Activated naive CD4-positive, alpha-beta T cell treated with anti-CD3 and anti-CD28 coated beads, Interleukin-2, amount 50 U/mL, for 72 hours (primary cell): ENCODE measurements at places on chromosomes 4 and X.

- no peak for DNase-seq
Measured at GRCh38 chr4:12679217-12679616, 804.9 kb downstream of the RAB28 start.

- DNase-seq = no peak
Measured at GRCh38 chrX:46185923-46186810, 359.1 kb downstream of the ZNF674 start.

DNA sequence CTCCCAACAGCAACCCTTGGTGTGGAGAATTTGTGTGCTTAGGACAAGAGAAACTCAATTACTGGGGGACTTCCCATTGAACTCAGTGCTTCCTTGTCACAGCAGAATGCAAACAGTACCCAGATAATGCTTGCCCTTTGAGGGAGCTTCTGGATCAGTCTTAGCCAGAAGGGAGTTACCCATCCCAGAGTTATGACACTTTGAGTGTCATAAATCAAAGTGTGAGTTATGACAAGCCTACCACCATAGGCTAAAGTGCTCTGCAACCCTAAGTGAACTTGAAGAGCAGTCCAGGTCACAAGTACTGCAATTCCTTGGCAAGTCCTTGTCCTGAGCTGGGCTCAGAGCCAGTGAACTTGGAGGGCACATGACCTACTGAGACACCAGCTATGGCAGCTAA is 1513.9 kb upstream of the PCDH10 start:
- DNase-seq = no peak

DNA sequence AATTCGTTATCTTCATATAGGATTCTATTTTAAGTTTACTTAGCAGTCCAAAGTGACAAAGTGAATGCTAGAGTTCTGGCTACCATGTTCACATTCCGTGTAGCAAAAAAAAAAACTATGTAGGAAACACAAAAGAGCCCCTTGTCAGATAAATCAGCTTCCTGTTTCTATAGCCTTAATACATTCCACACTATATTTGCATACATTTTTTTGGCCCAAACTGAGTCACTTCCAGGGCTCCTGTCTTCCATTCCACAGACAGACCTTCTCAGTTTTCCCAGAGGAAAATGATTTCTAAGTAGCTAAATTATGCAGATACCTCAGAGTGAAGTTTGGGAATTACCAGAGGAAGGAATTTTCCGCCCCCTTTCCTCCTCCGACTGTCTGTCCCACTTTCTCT is 841.9 kb upstream of the HS3ST1 start:
- DNase-seq = no peak

DNA sequence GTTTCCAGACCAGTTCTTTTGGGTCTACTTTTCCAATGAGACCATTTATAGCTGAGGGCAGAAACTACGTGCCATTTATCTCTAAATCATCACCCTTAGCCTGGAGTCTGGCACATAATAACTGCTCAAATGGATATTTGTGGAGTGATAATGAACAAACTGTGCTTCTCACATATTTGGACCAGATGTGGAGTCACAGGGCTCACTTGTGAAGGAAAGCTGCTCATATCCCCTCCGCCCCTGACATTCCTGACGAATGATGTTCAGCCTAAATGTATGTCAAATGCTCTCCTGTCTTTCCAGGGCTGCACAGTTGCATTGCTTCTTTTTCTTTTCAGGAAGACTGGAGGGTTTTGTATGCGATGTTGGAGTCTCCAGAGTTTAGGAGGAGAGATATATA is 110.1 kb downstream of the GBA3 start:
- DNase-seq = no peak

GRCh38 chrX:14084466-14084865 is 54.8 kb upstream of the GEMIN8 start:
- no peak for DNase-seq
